Stimulated activated CD8-positive, alpha-beta memory T cell treated with anti-CD3 and anti-CD28 coated beads, Interleukin-7, amount 100 ng/mL, for 1 hour (primary cell): ENCODE measurements at places on chromosomes 1 and 21.
A peak's percentile ranks its signal among the peaks of the same experiment; 100 is the strongest.

- no peak for DNase-seq
Observed at GRCh38 chr1:163168053-163168452, 34.7 kb downstream of the RGS5 start.

GRCh38 chr1:159000625-159001024 lies 9.1 kb upstream of the IFI16 start:
- no peak for DNase-seq

DNA sequence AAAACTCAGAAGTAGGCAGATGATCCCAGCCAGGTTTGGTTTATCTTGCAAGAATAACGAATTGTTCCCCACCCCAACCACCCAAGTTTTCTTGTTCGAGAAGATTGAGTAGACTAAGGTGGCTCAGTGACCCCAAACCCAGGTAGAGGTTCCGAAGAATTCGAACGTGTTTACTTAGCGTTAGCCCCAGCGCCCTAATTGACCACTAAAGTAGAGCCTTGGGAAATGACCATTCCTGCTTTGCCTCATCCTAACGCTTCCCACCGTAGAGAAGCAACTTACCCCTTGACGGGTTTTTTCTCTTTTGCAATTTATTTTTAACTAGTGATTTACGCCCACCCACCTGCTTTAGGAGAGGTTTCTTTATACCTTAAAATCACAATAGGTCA lies 870 bp downstream of the FBXO28 start:
- DNase-seq, result no peak

DNA sequence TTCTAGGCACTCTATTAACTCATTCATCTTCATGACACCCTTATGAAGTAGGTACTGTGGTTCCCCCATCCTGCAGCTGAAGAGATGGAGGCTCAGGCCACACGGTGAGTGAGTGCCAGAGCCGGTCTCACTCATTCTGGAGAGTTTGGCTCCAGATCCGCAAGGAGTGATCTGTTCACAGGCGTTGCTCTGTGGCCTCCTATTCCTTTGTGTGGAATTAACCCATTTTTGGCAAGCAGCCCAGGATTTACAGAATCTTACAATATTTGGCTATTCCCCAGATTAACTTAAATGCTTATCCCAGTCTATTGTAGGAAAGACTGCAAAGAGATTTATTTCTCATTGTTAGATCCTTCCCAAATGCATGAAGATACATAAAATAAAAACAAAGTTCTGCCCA lies 29.6 kb downstream of the KIAA0040 start:
- no peak for DNase-seq

- no peak for DNase-seq
Observed at GRCh38 chr1:226121049-226121586, 58.6 kb downstream of the H3-3A start.

DNA sequence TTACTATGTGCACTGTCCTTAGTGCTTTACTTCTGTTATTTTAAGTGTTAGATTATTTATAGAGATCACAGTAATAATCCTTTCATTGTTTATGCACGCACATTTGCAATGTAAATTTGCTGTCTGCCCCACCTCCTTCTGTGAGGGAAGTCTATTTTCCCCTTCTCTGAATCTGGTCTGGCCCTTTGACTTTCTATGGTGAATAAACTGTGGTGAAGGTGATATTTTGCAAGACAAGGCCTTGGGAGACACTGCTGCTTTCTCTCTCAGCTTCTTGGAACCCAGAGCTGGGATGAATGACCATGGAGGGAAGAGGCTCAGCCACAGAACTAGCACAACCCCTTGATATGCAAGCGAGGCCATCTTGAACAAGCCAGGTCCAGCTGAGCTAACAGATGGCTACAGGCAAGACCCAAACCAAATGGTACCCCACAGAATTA lies 156.3 kb downstream of the ST6GALNAC3 start:
- no peak for DNase-seq

DNA sequence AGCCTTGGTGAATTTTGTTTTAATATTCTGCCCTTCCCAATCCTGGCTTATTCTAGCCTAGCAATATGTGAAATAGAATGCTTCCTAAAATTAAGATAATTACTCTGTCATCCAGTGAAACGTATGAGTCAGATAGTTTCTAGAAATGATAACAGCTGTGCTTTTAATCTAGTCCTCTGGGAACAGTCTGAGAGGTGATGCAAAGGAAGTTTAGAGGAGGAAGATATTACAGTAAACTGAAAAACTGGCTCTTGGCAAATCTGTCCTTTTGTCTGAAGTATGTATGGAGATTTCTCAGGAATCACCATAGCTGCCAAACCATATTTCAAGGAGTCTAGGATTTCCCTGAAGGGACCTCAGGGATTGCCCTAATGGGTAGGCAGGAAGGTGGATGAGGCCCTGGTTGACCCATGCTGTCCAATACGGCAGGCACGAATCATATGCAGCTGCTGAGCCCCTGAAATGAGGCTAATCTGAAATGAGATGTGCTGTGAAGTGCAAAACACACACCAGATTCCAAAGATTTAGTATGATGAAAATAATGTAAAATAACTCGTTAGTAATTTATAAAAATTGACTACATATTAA lies 70.8 kb upstream of the LBR start:
- no peak for DNase-seq

GRCh38 chr1:167453123-167453522 lies 65.2 kb downstream of the CD247 start:
- no peak for DNase-seq

- DNase-seq, result no peak
Observed at GRCh38 chr1:158153746-158154444, 26.8 kb upstream of the CD1D start.

GRCh38 chr1:183323849-183324683 lies 94.1 kb downstream of the NMNAT2 start:
- no peak for DNase-seq

- no peak for DNase-seq
Observed at GRCh38 chr1:169610108-169610507, 19.8 kb downstream of the SELP start.

- no peak for DNase-seq
Observed at GRCh38 chr21:36697060-36697850, 1.7 kb upstream of the SIM2 start.

GRCh38 chr1:160993544-160994193 lies 27.3 kb downstream of the F11R start:
- DNase-seq, result no peak

- no peak for DNase-seq
Observed at GRCh38 chr1:7702365-7702764, 68.7 kb upstream of the VAMP3 start.

- no peak for DNase-seq
Observed at GRCh38 chr1:209030454-209031167, 552.9 kb upstream of the CAMK1G start.

- DNase-seq, result no peak
Observed at GRCh38 chr1:64215576-64215975, 12.2 kb downstream of the UBE2U start.

DNA sequence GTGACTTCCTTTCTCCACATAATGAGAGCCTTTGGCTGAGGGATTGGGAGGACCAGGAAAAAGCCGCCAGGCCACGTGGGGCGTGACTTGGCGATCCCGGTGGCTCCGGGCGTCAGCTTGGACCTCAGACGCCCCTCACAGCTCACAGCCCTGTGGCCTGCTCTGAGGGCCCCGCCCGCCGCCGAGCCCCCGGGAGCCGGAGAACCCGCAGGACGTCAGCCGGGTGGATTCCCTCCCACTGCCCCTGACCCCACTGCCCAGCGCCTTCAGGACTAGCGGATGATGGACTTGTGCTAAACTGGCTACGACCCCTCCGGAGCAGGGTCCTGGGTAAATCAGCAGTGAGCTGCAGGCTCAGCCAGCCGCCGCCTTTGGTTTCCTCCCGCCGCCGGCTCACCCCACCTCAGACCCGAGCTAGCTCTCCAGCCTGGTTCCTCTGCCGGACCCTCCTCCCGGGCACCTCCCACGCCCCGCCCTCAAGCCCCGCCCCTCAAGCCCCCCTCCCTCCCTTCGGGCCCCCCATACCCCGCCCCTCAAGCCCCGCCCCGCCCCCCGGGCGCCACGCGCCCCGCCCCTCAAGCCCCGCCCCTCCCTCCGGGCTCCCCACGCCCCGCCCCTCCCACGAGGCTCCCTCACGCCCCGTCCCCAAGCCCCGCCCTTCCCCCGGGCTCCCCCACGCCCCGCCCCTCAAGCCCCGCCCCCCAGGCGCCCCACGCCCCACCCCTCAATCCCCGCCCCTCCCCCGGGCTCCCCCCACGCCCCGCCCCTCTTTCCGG lies 10.0 kb upstream of the FAAP20 start:
- DNase-seq, result no peak

DNA sequence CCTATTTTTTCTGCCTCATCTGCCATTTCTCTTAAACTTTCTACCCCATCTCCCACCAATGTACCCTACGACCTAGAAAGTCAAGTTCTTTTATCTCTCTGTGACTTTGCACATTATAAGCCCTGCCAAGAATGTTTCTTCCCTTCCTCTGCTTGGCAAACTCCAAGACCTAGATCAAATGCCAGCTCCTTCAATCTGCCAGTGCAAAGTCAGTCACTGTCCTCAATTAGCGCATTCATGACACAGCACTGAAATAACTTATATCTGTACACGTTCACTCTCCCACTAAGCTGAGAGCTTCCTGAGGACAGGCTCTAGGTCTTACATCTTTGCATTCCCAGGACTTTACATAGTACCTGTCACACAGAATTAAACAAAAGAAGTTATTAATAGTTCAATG lies 21.4 kb upstream of the LSM10 start:
- no peak for DNase-seq

- DNase-seq, result no peak
Observed at GRCh38 chr1:64388336-64388735, 81.6 kb upstream of the CACHD1 start.

DNA sequence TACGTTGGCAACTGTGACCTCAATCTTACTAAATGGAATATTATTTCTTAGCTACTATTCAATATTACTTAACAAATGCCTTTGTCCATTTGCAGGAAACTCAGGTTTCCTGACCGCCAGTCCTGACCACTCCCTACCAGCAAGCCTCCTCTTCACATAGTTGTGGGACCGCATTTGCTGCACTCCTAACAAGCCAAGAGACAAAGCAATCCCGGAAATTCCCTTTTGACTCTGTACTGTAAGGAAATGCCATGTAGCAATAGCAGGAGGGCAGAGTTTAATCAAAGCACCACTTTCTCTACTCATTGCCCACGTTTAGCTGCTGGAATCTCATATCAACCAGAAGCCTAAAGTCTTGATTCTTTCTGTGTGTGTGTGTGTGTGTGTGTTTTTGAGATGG lies 28.1 kb upstream of the ACBD6 start:
- DNase-seq, result no peak

- DNase-seq, result no peak
Observed at GRCh38 chr1:40981691-40982448, 2.4 kb downstream of the CTPS1 start.

DNA sequence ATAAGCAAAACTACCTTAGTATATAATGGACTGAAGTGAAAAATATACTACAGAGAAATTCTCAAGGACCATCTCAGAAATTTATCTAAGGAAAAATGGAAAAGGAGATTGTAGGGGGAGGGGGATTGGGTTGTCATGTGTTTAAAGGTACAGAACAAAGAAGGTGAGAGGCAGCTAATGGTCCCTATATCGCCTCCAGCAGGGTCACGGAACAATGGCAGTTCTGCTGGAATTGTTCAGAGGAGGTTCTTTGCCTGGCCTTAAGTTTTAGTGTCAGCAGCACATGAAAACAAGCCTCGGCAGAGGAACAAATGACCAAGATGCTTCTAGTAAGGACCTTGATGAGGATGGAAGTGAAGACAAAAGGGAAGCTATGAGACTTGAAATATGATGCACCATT lies 42.0 kb upstream of the RGS2 start:
- no peak for DNase-seq

- no peak for DNase-seq
Observed at GRCh38 chr1:3685906-3686305, 33.6 kb downstream of the TP73 start.

GRCh38 chr1:8004803-8005573 lies 21.1 kb downstream of the ERRFI1 start:
- no peak for DNase-seq

DNA sequence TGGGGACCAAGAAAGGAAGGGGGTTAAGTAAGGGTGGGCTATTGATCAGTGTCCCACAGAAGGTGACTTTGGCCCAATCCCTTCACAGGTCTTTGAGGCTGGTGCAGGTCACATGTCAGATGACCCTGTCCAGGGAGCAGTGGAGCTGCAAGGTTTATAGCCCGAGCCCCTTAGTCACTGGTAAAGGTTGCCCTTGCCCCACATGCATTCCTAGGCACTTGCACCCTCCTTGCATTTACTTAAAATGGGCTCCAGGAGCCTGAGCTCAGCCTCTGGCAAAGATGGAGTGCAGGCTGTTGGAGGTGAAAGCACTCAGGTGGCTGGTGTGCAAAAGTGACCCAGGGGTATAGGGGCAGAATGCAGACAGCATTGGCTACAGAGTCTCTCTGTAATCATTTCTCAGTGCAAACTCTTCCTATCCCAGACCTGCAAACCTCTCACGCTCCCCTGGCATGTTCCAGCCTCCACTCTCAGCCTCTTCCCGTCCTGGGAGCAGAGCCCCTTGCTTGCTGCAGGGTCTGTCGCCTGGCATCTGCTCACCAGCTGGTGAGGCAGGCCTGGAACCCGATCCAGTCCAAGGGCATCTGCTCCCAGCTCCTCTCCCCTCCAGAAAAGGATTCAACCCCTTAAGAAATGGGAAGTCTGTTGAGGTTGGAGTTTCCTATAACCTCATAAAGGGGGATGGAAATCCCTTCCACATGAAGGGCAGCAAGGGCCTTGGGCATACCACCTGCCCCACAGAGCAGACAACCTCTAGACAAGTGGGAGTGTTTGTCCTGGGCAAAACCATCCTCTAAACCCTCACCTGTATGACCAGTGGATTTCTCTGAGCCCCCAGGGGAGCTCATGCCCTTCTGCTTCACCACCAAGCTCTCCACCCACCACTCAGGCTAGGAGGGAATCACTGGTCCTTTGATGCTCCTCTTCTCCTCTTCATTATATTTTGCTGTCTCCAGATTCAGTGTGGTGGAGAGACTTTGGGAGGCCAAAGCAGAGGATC lies 23.1 kb upstream of the PTPRF start:
- no peak for DNase-seq

DNA sequence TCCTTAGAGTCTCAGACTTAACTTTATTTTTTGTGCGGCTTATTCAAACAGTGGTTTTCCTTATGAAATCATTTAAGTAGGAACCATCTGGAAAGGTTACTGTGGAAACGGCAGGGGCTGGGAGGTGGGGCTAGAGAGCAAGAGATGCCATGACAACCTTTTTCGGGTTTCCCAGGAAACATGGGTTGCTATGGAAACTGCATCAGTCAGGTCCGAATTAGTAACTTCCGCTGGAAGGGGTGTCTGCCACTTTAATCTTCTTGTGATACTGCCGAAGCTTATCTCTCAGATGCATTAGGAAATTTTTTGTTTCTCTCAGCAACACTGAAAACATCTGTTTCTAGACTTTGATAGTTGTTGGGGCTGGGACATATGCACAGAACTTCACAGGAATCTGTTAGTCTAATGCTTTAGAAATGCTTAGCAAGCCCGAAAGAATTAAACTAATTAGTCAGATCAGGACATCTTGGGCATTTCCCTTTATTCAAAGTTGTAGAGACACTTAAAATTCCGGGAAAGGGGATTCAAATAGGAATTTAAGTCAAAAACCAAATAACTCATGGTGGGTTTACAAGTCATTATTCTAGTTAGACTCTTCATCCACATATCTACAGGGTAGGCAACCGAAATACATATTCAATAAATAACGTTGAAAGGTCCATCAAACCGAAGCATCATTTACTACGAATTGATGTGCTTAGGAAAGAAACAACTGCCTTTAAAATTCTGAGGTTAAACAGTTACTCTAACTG lies 2.6 kb downstream of the KCNA3 start:
- peak; percentile 60 for DNase-seq
